Activated naive CD8-positive, alpha-beta T cell treated with anti-CD3 and anti-CD28 coated beads for 36 hours (primary cell): ENCODE measurements at places on chromosomes 12 and 14. TPM values are rescaled to one million over a fixed set of nuclear protein-coding genes. Genes with fewer than 3 reads are reported as not detected.

DNA sequence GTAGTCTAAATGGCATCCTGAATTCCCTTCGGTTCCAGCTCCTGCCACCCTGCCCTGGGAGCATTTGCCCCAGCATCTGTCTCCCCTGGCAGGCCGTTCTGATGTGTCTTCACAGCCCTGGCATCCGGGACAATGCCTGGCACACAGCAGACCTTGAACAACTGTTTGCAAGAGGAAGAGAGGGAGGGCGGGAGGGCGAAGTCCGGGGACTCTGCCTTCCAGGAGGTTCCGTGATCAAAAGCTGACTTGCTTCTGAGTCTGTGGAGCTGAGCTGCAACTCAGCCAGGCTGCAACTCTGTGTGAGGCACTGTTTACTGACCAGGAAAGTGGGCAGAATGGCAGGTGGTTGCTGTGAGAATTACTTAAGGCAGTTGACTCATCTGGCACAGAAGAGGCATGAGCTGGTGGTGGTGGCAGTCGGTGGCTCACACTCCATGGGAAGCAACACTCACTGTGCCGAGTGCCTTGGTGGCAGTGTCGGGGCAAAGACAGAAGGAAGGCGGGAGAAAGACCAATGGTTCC, 61.1 kb upstream of the DLK1 start:
- no peak for DNase-seq

- no peak for DNase-seq
Measured at GRCh38 chr12:42762395-42762925, 172.9 kb upstream of the PRICKLE1 start.

- no peak for DNase-seq
Measured at GRCh38 chr12:90682398-90682797, 272.6 kb downstream of the CCER1 start.

Gene VRK1
- total RNA-seq, result 85.7 TPM

Gene FAM90A1
- total RNA-seq, result 0.40 TPM

Gene FAIM2
- 0.60 TPM for total RNA-seq
